ENCODE measurements at places on chromosomes 4 and X.
A peak's percentile ranks its signal among the peaks of the same experiment; 100 is the strongest.

DNA sequence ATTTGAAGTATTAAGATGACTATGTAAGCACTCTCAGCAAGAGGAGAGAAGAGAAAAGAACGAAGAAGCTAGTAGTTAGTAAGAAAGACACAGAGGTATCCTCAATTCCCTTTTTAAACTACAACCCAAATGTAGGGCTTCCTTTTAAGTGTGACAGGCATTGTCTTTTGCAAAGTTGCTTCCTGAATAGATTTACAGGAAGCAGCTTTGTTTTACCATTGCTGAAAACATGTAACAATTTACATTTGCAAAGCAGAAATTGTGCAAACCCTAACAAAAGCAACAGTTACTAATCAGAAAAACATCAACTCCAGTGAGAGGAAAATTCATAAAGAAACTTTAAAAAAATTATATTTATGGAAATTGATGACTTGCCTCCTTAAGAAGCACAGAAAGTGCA lies 96.4 kb downstream of the FAM13A start:
- DNase-seq: no peak

DNA sequence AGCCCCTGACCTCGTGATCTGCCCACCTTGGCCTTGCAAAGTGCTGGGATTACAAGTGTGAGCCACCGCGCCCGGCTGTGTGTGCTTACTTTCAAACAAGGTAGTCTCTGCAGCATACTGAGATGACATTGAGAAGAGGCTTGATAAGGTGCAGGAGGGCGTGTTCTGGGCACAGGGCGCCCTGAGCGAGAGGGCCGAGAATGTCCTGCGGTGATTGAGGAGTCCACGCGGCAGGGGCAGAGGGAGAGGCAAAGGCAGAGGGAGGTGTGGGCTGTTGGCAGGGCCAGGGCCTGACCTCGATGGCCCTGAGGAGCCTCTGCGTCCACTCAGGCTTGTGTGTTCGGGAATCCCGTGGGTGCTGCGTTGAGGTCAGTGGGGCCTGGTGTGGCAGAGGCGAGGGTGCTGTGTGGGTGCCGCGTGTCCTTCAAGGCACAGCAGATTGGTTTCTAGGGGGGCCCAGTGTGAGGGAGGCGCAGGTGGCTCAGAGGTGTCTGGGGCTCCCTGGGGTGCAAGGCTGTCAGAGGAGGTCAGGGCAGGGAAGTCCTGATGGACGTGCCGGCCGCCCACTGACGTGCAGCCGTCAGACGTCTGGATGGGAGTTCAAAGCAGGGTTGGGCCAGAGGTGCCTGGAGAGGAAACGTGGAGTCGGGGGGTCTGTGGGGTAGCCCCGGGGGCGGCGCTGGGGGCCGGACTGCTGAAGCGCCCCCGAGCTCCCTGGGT lies 12.1 kb downstream of the PCGF3 start:
- no peak for DNase-seq

GRCh38 chr4:13678186-13678924 lies 50.8 kb upstream of the BOD1L1 start:
- DNase-seq: no peak

DNA sequence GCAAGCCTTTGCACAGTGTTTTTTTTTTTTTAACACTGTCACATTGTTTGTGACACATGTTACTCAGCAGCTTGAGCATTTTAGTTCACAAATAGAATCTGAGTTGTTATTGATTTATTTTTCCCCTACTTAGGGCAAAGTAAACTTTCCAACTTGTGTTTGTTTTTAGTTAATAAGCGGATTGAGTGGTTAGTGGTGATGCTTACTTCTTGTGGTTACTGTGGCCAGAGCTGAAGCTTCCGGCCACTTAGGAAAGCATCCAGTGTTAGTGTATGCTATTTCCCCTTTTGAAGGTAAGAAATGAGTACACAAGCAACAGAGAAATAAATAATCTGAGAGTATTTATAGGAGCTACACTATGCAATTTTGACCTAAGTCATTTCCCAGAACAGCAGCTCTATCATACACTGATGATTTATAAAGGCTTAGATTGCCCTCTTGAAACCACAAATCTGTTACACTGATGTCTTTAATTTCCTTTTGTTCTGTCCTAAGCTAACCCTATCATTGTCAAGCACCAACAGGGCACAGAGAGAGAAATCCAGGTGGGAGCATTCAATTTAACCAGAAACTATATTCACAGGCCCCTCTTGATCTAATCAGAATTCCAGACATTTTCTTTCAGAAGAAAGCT lies 2464.6 kb downstream of the PCDH7 start:
- no peak for DNase-seq

- no peak for DNase-seq
Observed at GRCh38 chr4:140969296-140969695, 164.0 kb downstream of the RNF150 start.

DNA sequence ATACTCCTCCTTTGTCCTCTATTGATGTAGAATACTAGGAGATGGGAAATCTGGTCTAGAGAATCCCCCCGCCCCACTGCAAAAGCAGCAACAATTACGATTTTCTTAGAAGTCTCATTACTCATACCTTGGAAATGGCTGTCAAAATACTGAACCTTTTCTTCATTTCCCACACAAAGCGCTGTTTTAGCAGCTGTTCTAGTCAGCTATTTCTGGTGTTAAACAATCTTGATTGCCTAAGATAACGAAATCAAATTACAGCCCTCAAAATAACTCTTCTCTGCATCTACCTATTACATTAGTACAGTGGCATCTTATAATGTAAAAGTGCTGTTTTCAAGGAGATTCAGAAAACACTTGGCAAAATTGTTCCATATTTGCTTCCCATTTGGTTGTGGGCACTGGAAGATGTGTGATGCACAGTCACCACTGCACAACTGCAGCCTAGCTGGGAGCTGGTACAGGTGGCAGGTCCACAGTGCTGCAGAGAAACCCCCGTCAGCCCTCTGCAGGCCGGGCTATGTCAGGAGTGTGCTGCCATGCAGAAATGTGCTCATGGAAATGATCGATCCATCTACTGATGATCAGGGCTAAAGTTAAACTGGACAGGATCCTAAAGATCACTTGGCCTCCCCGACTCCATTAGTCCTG lies 50.4 kb downstream of the TBC1D9 start:
- no peak for DNase-seq

GRCh38 chr4:53307210-53307609 lies 58.7 kb downstream of the SCFD2 start:
- no peak for DNase-seq

- no peak for DNase-seq
Observed at GRCh38 chrX:3280706-3281105, 65.7 kb downstream of the MXRA5 start.

GRCh38 chrX:119419146-119419545 lies 20.0 kb downstream of the SLC25A43 start:
- DNase-seq: no peak

DNA sequence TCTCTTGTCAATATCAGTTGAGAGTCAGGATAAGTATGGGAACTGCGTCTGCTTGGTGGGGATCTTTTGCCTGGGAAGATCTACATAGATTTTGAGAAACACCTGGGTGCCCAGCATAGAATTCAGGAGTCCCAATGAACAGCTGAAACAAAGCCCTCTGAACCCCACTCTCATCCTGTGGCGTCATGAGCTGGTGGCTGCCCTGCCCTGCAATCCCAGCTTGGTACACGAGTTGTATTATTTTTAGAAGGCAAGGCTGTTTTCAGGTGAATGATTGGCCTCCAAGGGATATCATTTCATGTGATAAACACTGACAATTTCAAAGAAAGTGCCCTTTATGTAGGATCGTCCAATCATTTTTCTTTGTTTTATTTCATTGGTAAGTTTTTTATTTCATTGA lies 60.8 kb downstream of the HCCS start:
- no peak for DNase-seq

GRCh38 chrX:79270401-79270800 lies 96.7 kb downstream of the ITM2A start:
- DNase-seq: peak; percentile 81

- no peak for DNase-seq
Observed at GRCh38 chr4:17068392-17068791, 169.9 kb upstream of the LDB2 start.

DNA sequence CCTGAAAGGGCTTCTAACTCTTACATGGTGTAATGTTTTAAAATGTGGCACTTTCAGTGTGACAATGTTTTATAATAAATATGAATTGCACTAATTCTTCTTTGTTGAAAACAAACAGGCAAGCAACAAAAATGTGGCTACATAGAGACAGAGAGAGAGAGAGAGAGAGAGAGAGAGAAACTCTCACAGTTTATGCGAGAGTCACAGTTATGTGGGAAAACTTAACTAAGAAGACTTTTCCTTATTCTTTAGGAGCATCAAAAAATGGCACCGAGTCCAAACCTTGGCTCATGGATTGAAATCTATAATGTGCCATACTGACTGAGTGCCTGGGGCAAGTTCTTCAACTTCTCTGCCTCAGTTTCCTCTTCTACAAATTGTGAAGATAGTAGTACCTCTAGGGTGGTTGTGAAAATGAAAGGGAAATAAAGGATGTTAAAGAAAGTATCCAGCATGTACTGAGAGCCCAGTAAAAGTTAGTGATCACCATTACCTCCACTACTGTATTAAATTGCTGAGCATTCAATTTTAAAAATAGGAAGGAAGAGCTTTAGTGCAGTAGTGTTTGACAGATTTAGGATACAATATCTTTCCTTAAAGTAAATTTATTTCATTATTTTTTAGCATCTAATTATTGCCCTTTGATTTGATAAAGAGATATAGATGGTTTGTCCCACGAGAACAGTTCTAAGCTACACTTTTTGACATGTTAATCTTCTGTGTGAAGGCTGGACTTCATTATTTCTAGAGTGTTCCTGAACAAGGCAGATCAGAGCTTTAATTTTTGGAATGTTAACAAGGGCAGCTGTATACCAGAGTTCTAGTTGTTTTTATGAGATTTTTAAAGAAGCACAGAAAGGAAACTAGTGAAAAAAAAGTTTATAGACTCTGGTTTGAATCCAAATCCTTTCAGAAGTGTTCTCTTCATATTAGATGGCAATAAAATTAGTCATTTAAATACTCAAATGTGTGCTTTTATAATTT lies 187.5 kb upstream of the ANK2 start:
- DNase-seq: no peak

GRCh38 chr4:82437285-82438005 lies 7.1 kb downstream of the ENOPH1 start:
- DNase-seq: no peak

- no peak for DNase-seq
Observed at GRCh38 chr4:173934201-173934600, 349.3 kb downstream of the FBXO8 start.

- no peak for DNase-seq
Observed at GRCh38 chrX:79117078-79117477, 27.4 kb upstream of the GPR174 start.

DNA sequence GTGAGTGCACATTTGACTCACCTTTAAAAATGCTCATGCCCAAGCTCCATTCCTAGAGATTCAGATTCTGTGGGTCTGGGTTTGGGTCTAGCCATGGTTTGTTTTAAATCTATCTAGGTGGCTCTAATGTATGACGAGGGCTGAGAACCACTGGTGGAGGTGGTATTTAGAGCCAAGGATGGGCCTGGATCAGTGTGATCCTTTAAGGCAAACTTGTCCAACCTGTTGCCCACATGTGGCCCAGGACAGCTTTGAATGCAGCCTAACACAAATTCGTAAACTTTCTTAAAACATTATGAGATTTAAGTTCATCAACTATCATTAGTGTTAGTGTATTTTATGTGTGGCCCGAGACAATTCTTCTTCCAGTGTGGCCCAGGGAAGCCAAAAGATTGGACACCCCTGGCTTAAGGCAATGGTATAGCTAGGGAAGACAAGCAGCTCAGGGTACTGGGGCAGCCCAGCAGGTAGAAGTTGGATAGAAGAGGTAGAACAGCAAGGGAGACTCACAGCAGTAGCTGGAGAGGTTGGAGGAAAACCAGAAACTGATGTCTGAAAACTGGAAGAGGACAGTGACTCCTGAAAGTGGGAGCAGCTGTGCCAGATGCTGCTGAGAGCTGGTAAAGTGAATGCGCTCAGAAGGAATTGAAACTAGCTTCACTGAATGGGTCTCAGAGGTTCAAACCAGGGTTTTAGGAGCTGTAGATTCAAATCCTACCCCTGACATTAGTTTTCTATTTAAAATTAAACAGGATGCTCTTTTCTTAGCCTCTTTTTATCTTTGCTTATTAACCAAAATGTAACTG lies 18.2 kb downstream of the ADD1 start:
- no peak for DNase-seq

GRCh38 chr4:140096483-140096861 lies 57.5 kb downstream of the MAML3 start:
- peak; percentile 40 for DNase-seq

- DNase-seq: no peak
Observed at GRCh38 chr4:138458751-138459150, 216.6 kb upstream of the SLC7A11 start.

GRCh38 chrX:15866147-15866546 lies 11.5 kb upstream of the AP1S2 start:
- DNase-seq: no peak

DNA sequence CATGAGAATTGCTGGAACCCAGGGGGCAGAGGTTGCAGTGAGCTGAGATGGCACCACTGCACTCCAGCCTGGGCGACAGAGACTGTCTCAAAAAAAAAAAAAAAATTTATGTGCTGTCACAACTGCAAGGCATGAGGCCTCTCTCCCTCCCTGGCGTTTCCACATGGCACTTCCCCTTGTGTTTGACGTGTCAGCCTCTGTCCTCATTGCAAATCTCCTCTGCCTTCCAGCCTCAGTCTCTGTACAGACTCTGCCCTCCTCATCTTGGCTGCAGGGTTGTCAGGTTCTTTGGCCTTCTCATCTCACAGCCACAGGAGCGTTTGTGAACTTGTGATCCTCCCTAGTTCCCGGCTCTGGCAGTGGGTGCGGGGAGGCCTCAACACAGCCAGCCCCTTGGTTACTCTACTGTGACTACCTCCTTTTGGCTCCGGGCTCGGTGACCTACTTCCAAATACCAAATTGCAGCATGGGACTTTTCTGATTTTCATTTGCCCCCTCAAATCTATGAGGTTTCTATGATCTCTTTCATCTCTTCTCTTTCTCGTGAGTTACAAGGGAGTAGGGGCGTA lies 250.0 kb downstream of the CBR4 start:
- DNase-seq: no peak

GRCh38 chr4:81743731-81744435 lies 272.2 kb upstream of the RASGEF1B start:
- no peak for DNase-seq

- DNase-seq: no peak
Observed at GRCh38 chr4:37881811-37882210, 9.1 kb upstream of the TBC1D1 start.

- DNase-seq: peak; percentile 25
Observed at GRCh38 chrX:15269618-15270521, at the start of gene ASB9. ASB9 (minus strand) TSS chrX:15270083; CDS start chrX:15269874, 209 bp downstream.

DNA sequence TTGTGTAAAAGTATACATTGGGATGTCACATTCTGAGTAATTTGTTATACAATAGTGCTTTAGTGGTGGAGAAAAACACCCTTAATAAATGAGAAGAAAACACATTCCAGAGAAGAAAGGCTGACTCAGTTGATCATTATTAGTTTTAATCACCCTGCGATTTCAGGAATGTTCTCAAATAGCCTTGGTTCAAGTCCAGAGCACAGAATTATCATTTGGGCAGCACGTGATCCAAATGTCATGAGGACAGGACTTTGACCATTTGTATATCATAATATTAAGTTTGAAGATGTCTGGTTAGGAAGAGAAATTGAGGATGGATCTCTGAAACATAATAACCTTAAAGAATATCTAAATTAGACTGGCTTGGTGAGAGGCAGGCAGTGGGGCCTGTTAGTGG lies 1434.3 kb upstream of the TENM3 start:
- no peak for DNase-seq

GRCh38 chrX:63513825-63514568 lies 162.9 kb upstream of the SPIN4 start:
- DNase-seq: no peak
